ENCODE measurements at places on chromosomes 12 and 14.

GRCh38 chr12:89126712-89127111 lies 225.6 kb downstream of the DUSP6 start:
- DNase-seq = no peak

- DNase-seq = no peak
These were observed 58.3 kb upstream of the NR2C1 start for GRCh38 chr12:95131589-95132340.

- no peak for DNase-seq
These were observed 16.2 kb downstream of the SLC17A8 start for GRCh38 chr12:100372853-100373640.

DNA sequence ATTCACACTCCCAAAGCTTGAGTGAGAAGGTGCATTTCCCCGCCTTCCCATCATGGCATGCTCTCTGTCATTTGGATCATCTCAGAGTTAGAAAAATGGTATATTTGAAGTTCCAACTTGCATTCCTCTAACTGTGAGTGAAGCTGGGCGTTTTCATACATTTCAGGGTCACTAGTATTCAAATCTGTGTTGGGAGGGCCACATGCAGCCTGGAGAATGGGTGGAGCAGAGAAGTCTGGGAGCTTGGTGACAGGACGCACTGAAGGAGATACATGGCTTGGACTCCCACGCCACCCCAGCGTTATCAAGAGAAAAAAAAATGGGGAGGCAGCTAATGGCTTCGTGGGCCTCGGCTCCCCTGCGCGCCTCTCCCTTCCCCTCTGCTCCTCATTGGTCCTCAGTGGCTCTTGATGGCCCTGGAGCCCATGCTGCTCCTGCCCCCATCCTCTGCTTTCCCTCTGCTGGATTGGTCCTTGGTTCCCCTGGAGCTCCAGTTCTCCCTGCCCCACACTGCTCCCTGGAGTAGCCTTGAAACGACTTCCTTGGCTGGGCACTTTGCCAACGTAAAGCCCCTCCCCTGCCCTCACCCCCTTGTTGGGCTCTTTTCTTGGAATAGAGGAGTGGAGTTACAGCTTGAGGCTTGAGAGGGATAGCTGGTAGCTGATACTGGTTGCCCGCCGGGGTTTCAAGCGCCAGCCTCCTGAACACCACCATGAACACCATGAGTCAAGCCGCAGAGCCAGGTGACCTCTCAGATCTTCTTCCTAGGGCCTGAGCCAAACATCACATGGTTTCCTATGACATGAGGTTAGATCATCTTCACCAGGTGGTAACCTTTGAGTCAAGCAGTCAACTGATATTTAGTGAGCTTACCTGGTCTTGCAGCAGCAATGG lies 139.6 kb downstream of the PRKCH start:
- no peak for DNase-seq

GRCh38 chr12:85784096-85784720 lies 52.0 kb downstream of the RASSF9 start:
- no peak for DNase-seq

GRCh38 chr14:81784084-81784483 lies 250.4 kb upstream of the SEL1L start:
- no peak for DNase-seq

- no peak for DNase-seq
These were observed 53.0 kb upstream of the FUT8 start for GRCh38 chr14:65359503-65359902.

DNA sequence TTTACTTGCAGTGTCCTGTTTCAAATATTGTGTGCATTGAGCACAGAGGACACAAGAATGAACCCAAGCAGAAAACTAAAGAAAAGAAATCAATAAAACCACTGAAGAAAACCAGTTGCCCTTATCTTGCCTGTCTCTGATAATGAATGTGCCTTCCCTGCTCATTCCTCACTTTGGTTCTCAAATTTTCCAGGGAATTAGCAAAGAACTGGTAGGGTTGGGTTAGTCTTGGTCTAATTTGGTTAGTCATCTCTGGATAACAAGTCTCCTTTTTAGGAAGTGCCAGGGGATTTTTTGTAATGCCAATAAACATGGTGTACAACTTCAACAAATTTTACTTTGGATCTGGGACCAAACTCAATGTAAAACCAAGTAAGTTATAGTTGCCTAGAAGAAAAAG lies 65.7 kb downstream of the DAD1 start:
- no peak for DNase-seq

DNA sequence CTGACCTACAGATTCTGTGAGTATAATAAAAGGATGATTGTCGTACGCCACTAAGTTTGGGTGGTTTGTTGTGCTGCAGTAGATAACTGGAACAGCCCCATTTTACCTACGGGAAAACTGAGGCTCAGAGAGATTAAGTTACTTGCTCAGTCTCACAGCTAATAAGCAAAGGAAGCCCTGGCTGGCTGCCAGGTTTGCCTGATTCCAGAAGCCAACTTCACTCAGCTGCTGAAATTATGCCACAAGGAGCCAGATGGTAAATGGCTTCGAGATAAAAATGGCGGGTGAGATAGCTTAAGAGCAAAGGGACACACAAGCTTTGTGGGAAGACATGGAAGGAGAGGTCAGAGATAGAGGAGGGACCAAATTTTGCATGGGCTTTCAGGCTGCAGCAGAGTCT lies 191.5 kb upstream of the NOS1 start:
- no peak for DNase-seq

GRCh38 chr12:47767216-47767724 lies 5.8 kb upstream of the SLC48A1 start:
- DNase-seq = no peak

DNA sequence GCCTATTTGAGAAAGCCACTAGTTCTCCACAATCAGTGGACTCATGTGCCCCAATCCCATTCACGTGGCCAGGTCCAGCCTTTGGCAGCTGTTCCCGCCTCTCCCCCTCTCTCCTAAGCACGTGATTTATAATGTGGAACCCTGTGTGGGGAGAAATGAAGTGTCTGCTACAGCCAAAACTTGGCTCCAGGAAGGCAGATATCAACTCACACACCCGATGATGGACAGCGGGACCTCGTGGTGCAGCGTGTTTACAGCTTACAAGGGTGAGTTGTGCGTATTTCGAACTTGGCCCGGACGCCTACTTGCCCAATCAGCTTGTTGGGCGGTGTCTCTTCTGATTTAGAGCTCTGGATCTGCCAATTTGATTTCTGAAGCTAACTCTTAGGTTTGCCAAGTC lies 38.1 kb upstream of the FAM181A start:
- DNase-seq = no peak

DNA sequence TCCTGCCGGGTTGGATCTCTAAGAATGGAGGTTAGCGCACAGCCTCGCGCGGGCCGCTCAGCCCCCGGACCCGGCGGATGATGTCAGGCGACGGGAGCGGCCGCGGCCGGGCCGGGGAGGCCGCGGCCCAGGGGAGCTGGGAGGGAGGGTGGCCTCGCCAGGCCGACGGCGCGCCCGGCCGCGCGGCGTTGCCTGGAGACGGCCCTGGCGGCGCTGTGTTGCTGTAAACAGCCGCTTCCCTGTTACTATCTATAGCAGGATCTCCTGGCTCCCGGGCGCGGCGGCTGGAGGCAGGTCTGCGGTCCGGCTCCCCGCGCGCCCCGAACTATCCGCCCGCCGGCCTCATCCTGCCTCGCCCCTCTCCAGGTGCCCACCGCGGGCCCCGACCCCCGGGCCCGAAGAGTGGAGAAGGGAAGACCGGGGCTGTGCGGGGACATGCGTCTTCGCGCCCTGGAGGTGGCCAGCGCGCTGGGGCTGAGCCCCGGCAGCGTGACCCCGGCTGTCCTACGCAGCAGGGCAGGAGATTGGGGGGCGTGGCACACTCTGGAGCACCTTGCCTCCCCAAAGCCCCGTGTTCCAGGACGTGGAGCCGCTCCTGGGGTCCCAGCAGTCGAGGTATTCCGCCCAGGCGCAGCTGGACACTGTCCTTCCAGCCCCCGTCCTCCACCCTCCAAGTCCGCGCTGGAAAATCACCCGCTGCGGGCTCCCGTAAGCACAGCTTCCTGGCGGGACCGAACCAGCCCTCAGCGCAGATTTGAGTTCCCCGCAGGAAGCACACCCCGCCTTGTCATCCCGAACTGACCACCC lies 1.4 kb upstream of the FOS start:
- peak; percentile 89 for DNase-seq

DNA sequence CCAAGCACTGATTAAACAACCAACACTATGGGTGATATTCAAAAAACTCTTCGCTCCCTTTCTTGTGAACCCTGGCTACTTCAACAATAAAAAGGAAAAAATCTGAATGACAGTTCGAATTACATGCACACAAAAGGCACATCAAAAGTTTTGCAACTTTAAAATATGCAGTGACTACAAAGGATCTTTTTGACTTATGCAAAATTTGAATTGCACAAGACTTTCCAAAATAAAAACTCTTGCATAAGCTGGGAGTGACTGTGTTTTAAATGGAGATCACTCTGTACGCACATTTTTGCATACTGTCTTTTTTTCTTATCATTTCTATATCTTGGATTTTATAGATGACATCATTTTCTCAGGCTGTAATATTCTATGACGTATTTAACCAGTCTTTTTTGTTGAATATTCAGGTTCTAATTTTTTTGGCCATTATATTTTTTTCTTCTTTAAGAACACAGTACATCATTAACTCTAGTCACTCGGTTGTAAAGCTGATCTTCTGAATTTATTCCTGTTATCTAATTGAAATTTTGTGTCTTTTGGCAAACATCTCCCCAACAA lies 667.6 kb upstream of the TBX3 start:
- no peak for DNase-seq

DNA sequence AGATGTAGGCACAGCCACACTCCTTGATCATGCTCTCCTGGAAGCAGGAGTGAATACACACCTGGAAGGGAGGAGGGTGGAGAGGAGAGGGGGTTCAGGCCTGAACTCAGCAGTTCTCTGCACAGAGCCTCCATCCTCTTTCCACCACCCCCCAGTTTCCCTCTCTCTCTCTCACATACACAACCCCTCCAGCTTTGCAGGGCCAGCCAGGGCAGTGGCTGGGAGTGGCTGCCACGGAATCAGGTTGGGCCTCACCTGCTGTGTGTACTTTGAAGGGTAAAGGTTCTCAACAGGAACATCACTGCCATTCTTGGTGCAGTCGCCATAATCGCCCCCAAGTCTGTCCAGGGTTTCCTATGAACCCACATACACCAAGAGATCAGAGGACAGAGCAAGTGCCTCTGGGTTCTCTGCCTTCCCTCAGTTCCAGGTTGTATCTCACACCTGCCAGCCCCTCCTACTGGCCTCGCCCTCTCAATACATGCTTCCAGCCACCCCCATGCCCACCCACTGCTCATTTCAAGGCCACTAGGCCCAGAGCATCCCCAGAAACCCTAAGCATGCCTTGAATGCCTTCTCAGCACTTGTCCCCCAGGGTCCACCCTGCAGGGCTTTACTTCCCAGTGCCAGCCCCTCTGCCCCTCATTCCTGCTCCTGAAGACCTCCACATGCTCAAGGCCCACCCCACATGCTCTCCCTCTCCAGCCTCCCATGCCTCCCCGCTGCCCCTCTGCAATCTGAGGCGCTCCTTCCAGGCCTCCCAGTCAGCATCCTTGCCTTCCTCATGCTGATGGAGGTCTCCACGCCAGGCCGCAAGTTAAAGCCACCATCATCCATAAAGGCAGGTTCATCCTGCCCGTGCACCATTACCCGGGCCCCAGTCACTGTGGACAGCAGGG lies 12.9 kb upstream of the TNFRSF1A start:
- no peak for DNase-seq

- DNase-seq = no peak
These were observed 18.5 kb downstream of the TSPAN19 start for GRCh38 chr12:85017618-85018017.

- DNase-seq = no peak
These were observed 19.3 kb downstream of the NFKBIA start for GRCh38 chr14:35385042-35385839.

DNA sequence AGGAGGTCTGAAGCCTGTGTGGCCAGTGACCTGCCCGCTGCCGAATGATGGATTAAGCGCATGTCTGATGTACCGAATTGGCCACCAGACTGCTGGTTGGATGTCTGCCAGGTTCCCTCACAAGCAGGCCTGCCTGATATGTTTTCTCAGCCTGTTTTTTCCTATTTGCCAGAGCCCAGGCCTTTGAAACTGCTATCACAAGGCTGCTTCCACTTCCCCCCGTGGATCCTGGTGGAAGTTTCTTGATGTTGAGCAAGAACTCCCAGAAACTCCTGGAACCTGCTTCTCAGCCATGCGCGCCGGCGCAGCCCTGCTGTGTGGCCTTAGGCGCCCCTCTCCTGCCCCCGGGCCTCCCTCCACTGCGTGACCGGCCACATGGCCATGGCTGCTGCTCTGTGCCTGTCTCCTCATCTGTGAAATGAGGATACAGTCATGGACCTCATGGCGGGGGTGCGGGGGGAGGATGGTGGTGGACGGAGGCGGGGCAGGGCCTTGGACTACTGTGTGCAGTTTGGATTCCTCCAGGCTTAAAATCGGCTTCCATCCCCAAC lies 56.6 kb downstream of the CALM1 start:
- DNase-seq = peak; percentile 44

DNA sequence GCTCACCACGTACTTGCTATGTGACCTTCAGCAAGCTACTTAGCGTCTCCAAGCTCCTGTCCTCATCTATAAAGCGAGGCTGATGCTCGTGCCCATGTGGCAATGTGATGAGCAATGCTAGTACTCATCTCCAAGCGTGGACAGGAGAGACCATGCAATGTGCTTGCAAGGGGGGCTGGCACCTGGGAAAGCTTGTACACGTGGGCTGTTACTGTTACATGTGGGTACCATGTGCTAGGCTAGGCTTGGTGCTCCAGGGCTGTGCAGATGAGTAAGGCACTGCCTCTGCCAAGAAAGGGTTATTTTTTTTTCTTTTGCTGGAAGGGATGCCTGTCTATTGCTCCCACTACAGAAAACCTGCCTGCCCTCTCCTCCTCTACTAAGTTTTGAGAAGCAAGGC lies 46.6 kb downstream of the TSPAN11 start:
- no peak for DNase-seq

DNA sequence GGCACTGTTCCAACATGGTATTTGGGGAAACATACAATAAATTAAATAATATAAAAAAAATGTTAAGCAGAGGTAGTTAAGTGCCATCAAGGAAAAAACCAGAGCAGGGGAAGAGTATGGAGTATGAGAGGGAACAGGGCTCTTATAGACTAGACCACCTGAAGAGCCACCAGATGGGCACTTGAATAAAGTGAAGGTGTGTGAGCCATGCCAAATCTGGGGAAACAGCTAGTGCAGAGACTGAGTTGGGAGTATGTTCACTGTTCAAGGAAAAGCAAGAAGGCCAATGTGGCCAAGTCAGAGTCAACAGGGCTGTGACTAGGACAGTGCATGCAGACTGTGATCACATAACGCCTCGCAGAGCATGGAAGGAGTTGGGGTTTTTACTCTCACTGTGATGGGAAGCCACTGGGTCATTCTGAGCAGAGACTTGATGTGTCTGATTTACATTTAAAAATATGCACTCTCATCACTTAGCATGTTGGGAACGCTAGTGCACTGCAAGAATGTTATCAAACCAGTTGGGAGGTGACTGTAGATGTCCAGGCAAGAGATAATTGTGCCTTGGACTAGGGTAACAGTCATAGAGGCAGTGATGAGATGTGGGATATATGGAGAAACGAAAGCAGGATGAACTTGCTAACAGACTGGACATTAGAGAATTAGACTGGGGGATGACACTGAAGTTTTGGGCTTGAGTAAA lies 25.6 kb downstream of the NDUFA12 start:
- no peak for DNase-seq

- no peak for DNase-seq
These were observed 11.7 kb downstream of the STK38L start for GRCh38 chr12:27255806-27256205.

- DNase-seq = no peak
These were observed 49.7 kb downstream of the JAG2 start for GRCh38 chr14:105118646-105119407.

All from left kidney (tissue), 8 donors.